ENCODE measurements at places on chromosomes 7 and 10.

DNA sequence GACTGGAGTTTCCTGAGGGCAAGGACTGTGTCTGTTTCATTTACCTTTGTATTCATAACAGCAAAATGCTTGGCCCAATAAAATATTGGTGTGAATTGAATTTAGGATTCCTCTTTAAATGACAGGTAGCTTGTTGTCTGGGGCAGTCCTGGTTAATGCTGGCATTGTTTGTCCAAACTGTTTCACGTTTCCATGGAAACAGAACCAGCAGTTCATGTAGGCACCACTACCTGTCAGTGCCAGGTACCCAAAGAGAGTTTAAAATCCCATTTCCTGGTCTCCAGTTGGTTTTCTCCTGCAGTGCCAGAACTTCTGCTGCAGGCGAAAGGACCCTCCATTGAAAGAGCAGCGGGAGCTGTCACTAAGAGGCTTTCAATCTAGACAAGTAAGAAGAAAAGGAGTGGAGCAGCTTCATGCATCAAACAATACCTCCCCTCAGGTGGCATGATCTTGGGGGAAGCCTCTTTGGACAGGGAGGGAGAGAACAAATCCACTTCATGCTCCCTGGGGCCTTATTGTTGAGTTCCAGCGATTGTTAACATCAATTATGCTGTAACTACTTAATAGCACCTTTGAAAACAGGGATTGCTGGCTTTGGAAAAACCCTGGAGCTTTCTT, 109.6 kb downstream of the KIF20B start:
- no peak for DNase-seq

DNA sequence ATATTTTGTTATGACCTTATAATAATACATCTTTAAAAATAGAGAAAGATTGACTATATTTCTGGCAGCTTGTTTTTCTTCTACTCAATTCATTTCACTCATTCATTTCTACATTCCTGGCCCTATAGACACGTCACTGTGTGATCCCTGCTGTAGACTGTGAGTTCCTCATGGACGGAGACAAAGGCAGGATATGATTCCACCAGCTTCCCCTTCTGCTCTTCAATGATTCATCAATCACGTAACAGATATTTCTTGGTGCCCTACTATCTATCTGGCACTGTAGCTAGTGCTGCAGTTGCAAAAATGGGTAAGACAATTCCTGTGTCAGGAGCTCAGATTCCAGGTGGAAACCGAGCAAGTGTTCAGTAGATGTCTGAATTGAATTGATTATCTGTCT, 415.0 kb downstream of the SFMBT2 start:
- DNase-seq: no peak

GRCh38 chr10:90969947-90970673, 49.2 kb upstream of the ANKRD1 start:
- no peak for DNase-seq

- DNase-seq: no peak
These were observed 8.3 kb upstream of the MMP21 start for GRCh38 chr10:125783957-125784356.

- no peak for DNase-seq
These were observed 1.2 kb downstream of the GATA3 start for GRCh38 chr10:8055420-8056349.

- DNase-seq: no peak
These were observed 5.5 kb upstream of the FAM131B start for GRCh38 chr7:143367972-143368371.

- DNase-seq: no peak
These were observed 603 bp downstream of the ADRA2A start for GRCh38 chr10:111077479-111077784.
